ENCODE measurements at places on chromosomes 7 and 10.

DNA sequence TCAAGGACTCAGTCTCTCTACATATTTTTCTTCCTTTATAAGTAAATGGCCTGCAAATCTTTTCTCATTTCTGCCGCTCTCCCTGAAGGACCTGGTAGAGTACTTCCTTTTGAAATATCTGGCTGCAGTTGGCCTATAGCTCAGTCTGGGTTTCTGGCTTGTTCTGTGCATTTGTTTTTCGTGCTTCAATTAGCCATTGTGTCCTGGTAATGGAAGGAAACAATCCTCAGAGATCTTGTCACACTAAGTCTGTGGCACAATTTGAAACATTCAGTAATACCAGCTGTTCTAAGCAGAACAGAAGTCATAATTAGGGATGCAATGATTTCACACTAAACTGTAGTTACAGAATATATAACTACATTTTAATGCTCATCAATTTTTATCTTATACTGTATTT, 545.0 kb downstream of the NRG3 start:
- no peak for DNase-seq

- DNase-seq = no peak
These were observed 44.8 kb upstream of the FAM133B start for GRCh38 chr7:92634924-92635519.

DNA sequence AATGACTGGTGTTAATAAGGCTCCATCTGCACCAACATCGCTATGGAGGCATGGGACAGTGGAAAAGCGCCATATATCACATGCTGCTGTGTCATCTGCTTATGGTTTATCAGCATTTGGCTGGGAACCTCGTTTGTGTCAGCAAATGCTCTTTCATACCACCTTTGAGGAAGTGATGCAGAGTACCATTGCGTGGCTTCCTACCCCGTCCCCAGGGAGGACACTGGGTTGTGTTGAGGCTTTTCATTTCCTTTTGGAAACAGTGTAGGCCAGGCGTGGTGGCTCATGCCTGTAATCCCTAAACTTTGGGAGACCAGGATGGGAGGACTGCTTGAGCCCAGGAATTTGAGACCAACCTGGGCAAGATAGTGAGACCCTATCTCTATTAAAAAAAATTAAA, 6.8 kb downstream of the TACR2 start:
- no peak for DNase-seq

DNA sequence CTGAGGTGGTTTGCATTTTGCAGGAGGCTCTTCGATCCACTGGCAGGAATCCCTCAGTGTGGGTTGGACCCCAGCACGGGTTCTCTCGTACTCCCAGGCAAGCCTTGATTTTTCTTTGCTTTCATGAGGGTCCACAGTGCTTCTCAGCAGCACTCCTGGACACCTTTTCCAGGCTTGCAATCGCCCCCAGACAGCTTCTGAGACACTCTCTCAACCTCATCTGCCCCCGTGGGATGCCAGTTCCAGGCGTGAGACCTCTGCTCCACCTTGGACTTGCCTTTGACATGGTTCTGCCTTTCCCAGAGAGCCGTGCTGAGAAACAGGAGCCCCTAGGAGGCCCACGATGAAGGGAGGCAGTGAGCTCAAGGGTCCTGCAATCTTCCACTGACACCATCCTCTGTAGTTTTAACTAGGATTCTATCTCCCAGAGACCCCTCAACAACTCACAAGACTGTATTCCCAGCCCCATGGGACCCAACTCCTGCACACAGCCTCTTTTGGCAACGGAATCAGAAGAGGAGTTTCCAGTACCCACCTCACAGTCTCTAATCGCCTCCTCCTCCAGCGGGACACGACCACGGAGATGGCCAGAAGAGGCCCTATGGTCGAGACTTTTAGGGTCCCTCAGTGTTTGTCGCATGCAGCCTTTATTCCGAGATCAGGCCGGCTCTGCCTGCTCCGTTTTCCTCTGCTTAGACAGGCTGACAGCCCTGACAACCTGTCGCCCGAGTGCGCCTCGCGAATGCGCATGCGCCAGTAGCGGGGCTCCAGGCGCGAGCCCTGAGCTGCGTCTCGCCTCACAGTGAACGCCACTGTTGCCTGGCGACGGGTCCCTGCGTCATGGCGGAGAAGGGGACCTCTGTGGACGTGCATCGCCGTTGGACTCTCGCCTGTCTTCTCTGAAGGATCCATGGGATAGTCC, 26.0 kb upstream of the ZNF273 start:
- DNase-seq = peak; percentile 73

- DNase-seq = no peak
These were observed 204.7 kb upstream of the KLF14 start for GRCh38 chr7:130938661-130939060.

DNA sequence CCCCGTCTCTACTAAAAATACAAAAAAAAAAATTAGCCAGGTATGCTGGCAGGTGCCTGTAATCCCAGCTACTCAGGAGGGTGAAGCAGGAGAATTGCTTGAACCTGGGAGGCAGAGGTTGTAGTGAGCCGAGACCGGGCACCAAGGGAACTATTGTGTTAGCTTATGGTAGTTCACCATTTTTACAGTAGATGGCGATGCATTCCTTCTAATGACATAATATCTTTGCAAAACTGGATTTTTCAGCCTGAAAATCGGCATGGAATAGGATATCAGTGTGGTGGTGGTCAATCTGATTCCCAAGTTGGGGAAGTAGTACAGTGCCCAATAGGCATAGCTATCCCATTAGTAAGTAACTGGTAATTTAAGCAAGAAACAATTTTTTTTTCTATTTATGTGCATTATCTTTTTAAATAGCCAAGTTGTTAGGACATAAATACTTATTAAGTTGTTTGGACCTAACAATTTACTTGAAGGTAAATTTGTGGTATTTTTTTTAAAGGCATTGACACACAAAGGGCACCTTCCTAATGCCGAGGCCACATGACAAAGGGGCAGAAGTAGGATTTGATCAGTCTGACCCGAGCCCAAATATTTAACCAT, 17.6 kb upstream of the IMPDH1 start:
- no peak for DNase-seq

DNA sequence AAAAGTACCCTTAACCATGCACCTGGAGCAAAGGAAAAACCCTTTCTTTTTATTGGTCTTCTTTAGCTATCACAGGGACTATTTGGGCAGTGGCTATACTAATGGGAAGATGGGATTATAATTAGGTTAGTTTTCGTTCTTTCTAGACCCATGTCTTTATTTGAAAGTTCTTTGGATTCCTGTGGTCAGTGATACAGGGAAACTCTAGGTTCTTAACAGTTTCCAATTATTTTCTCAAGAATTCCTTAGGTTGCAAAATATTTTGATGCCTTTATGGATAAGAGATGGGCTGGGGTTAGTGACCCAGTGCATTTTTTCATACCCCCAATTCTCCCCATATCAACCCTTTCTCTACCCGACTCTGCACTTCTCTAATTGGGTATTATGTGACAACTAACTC, 49.0 kb downstream of the ADD3 start:
- no peak for DNase-seq

DNA sequence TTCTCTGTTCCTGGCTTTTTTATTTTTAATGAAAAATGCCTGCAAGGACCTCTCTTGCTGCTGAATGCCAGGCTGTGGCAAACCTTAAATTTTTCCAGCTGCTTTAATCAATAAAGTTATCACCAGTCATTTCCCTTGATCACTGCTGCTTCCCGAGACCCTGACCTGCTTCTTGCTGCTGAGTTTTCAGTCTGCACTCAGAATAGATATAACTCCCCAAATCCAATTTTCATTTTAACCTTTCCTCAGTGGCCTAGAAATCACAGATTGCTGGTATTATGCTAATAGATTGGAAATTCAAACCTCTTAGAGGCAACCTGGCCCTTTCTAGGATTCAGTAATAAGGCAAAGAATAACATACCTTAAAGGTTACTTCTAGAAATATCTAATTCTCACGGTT, 43.7 kb downstream of the LHPP start:
- no peak for DNase-seq

DNA sequence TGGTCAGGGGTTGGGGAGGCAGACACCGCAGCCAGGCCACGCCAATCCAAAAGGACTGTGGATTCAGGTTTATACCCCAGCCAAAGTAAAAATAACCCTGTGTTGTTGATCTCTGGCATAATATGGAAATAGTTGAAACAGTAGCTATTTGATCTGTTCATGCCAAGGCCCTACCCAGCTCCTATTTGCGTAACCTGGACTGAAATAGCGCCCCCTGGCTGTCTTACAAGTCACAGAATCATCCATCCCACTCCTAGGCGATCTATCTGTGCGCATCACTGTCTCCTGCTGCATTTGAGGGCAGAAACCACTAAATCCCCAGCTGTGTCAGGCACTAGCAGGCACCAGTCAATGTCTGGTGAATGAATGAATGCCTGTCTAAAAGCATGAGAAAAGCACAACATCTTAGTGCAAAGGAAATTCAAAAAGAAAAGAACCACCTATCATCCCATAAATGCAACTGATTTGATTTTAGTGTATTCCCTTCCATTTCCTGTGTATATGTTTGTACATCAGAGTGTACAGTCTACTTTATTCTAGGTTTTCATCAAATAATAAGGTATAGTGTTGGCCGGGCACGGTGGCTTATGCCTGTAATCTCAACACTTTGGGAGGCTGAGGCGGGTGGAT, 160.0 kb downstream of the SLIT1 start:
- no peak for DNase-seq

GRCh38 chr7:13258386-13258785, 571.0 kb downstream of the ARL4A start:
- no peak for DNase-seq

- DNase-seq = no peak
These were observed 64.1 kb downstream of the CAV1 start for GRCh38 chr7:116588641-116589594.

DNA sequence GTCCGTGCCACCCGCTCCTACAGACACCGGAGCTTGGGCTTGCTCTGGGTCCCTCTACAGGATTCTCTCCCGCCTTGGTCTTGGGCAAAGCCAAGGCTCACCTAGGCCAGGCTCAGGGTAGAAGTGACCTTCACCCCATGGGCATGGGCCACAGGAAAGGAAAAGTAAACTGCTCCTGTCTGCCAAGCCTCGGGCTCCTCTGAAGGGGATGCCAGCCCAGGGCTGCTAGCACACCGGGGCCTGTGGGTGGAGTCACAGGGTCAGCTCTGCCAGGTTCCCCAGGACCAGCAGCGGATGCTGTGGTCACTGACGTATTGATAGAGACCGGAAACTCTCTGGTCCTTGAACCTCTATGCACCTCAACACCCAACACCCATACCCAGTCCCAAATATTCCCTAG, 222.7 kb upstream of the MGMT start:
- no peak for DNase-seq

GRCh38 chr10:7610026-7610425, 56.7 kb downstream of the ITIH5 start:
- peak; percentile 46 for DNase-seq

- no peak for DNase-seq
These were observed 90.9 kb upstream of the PIP4K2A start for GRCh38 chr10:22805304-22805703.

DNA sequence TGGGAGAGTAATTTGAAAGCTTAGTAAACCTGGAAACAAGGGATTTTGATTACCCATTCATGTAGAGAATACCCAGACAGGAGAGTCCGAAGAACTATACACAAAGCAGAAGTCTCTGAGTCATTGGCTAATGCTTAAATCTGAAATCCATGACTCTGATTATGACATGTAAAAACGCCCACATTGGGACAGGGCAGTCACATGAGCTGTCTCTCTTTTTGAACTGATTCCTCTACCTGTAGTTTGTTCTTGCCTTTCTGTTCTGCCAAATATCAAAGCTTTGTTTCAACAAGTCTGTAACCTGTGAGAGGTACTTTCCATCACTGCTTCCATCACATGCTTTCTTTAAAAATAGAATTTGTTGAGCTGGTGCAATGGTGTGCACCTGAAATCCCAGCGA, 4.3 kb upstream of the GPNMB start:
- no peak for DNase-seq

GRCh38 chr7:93890464-93891068, at the start of gene TFPI2:
Gene TFPI2, minus strand, starts transcription at chr7:93890753. Its CDS starts 75 bp downstream, at chr7:93890678.
- DNase-seq = no peak

- DNase-seq = no peak
These were observed 837 bp upstream of the IGFBP3 start for GRCh38 chr7:45921699-45922519.

GRCh38 chr10:57993302-57993701, 274.4 kb downstream of the IPMK start:
- DNase-seq = no peak

GRCh38 chr7:110759069-110759468, 331.9 kb upstream of the LRRN3 start:
- DNase-seq = no peak

DNA sequence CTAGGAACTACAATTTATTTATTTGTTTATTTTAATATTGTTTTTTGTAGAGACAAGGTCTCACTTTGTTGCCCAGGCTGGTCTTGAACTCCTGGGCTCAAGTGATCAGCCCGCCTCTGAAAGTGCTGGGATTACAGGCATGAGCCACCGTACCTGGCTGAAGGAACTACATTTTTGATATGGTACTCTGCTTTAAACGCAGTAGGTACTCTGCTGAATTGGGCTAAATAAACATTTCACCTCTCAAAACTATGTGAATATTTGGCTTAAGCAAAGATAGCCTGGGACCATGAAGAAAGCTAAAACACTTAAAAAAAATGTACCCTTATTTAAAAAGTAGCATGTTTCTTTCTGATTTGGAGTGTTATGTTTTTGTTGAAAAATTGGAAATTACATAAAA, 138.2 kb downstream of the ADK start:
- no peak for DNase-seq

All from coronary artery (tissue), 2 donors.